Activated T-cell treated with anti-CD3 and anti-CD28 coated beads for 4 hours (primary cell): ENCODE measurements at places on chromosomes 5 and 9.

DNA sequence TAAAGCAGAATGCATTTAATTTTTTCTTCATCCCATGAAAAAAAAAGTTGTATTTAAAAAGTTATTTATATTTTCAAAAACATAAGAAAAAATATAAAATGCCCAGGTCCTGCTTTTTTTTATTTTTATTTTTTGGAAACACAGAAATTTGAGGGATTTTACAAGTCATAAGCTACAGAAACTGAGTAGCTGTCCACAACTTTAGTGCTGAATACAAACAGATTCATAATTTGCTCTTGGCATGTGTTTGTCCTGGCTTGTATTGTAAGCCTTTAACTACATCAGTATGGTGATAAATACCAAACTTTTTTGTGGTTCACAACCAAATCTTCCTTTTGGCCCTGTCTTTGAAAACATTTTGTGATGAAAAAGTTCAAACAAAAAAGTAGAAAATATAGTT is 7.5 kb upstream of the PLCXD3 start:
- no peak for DNase-seq

GRCh38 chr5:173896631-173897030 is 8.5 kb downstream of the CPEB4 start:
- DNase-seq: no peak

- no peak for DNase-seq
Observed at GRCh38 chr5:66517351-66517750, 78.8 kb upstream of the MAST4 start.

GRCh38 chr5:78905084-78905938 is 79.8 kb downstream of the ARSB start:
- no peak for DNase-seq

DNA sequence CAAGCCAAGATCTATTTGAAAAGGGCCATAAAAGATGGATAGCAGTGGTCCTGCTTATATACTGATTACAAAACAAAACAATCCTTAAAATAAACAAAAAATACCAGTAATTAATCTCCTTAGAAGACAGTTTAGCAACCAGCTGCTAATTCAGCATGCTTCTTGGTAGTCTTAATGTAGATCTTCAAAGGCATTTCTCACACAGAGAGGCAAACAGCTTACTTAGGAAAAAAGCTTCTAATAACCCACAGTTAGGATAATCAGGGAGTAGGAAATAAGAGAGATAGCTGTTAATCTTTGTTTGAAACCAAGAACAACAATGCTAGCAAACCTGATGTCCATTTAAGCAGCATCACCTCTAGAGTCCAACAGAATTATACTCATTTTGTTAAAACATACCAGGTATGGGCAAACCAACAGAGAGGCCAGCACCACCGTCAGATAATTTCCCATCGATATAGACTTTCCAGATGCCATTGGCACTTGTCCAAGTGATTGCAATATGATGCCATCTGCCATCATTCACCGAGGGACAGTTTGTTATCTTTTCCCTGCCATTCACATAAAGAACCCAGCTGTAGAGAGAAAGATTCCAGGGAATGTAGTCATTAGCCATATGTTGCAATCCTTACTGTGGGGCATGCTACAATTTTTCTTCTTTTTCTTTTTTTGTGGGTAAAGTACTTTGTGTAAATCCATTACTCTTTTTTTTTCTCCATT is 105.6 kb upstream of the TXNDC8 start:
- DNase-seq: no peak

DNA sequence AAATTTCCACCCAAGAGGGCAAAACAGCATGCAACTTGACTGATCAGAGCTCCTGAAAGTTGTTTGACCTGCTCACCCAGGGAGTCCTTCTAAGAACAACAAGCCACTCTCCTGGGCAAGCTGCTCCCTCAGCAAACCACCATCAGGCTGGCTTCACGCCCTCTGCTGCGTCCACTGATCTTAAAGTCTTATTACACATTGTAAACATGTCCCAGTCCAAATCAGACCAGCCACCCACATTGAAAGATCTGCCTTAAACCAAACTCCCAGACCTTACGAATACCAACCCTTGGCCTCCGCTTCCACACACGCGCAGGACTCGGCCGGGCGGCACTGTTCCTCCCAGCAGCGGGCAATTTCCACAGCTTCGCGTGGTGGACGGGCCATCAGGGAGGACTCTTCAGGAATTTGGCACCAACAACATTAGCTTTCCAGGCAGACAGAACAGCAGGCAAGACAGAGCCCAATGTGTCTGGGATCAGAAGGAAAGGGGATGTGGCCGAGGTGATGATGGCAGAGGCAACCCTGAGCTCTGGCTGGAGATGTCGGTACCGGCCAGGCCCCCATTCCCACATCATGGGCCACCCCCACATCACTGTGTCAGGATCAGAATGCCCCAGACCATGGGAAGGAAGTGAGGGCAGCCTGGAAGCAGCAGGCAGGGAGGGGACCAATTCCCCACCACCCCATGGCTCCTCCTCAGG is 56.8 kb downstream of the SEMA4D start:
- no peak for DNase-seq

DNA sequence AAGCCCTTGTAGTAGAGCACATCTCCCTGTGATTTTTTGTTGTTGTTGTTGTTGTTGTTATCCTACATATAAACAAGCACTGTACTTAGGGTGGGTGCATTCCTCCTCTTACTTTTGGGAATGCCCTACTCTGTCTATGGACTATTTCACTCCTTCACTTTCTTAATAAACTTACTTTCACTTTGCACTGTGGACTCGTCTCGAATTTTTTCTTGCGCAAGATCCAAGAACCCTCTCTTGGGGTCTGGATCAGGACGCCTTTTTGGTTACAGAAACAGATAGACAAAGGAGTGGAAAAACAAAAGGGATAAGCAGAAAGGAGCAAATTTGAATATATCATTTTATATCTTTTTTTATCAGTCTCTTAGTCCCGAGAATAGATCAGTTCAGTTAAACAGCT is 14.4 kb upstream of the PAIP1 start:
- DNase-seq: no peak

- DNase-seq: no peak
Observed at GRCh38 chr5:85484982-85485574, 1100.4 kb upstream of the EDIL3 start.

- DNase-seq: no peak
Observed at GRCh38 chr5:33167541-33167940, 273.2 kb upstream of the TARS1 start.

- DNase-seq: no peak
Observed at GRCh38 chr5:80276186-80276585, 20.3 kb upstream of the SERINC5 start.

DNA sequence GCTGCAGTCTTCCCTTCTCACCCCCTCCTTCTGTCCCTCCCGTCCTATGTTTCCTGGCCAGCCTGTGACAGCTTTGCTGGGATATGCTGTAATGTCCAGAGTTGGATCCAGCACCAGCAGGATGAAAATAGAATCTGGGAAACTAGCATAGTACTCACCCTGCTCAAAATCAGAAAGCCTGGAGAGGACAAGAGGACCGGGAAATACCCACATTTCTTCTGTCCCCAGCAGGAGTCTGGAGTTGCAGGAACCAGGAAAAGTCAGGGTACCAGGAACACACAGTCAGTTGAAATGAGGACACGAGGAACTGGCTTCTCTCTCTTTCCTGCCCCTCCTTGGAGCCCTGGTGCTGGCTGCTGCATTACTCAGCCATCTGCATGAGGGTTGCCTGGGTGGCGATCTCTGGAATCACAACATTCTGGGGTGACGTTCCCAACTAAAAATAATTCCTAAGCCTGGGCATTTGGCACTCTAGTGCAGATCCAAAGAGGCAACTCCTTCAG is 59.6 kb upstream of the NFIL3 start:
- DNase-seq: no peak

- no peak for DNase-seq
Observed at GRCh38 chr5:91077623-91078022, 305.5 kb downstream of the ARRDC3 start.

GRCh38 chr5:127585661-127586060 is 63.2 kb upstream of the CTXN3 start:
- no peak for DNase-seq

DNA sequence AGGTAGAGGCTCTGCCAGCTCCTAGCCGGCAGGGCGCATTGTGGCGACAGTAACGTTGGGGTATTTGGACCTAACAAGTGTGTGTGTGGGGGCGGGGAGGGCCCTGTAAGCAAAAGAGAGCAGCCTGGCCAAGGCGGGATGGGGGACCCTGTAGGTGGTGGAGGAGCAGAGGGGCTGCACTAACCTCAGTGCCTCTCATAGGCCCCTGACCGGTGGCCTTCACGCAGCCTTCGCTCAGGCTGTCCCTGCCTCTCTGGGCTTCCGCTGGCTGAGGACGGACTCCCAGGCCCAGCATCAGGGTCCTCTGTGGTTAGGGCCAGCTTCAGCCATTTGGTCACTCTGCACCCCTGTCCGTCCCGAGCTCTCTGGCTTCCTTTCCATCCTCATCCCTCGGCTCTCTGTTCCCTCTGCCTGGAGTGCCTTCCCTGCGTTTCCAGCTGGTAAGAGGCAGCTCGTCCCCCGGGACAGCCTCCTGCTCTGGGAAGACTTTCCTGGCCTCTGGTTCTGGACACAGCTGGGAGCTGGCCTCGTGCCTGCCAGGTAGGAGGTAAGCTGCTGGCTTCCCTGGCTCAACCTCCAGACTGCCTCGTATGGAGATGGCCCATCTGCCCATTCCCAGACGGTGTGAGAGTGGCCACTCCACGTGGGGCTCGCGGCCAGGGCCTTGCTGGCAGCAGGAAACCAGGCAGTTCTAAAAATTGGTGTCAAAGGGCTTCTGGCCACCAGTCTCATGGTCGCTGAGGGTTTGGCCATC is 39.3 kb upstream of the PHYKPL start:
- DNase-seq: no peak

DNA sequence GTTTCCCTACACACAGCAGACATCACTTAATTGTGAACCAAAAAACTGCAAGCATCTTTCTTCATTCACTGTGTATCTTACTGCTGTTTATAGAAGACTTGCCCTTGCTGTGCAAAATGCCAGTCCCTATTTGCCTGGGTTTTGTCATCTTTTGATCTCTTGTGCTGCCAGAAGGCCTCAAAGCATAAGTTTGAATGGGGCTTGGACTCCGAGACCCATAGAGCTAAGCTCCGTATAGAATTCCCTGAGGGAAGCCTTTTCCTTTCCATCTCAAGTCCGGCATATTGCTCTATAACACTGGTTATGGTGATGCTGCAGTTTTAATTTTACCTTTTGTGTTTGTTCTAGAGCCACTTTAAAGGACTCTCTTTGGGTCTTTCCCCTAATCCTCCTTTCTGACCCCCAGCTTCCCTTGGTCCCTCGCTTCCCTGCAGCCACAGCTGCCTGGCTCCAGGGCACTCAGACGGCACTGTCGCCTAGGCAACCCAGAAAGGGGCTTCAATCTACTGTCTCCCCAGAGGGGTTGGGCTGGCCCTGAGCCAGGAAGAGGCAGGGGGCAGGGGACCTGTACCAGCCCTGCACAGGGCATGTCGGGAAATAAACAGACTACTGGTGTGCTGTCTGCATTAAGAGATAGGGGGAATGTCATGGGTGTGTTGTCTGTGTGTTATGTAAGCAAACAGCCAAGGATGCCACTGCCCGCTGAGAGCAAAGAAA is 73.4 kb upstream of the MELK start:
- no peak for DNase-seq

GRCh38 chr9:764105-764524 is 77.4 kb upstream of the DMRT1 start:
- no peak for DNase-seq

- no peak for DNase-seq
Observed at GRCh38 chr9:94826644-94827410, 100.3 kb downstream of the AOPEP start.

GRCh38 chr5:63483338-63483737 is 478.9 kb downstream of the HTR1A start:
- no peak for DNase-seq

DNA sequence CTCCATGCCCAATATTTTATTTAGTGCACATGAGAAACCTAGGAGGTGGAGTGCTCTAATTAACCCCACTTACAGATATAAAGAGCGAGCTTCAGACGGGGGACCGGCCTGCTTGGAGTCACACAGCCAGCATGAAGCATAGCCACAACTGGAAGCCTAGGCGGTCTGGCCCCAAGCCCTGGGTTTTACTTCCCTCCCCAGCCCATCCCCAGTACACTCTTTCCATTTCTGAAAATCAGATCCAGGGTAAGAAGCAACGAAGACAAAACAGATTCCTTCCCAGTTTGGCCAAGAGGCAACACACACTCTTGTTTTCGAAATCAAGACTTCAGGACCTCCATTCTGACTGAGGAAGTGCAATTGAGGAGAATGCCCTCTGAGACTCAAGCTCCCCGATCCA is 27.1 kb downstream of the KCNMB1 start:
- DNase-seq: no peak

- no peak for DNase-seq
Observed at GRCh38 chr5:122691931-122692330, 82.9 kb upstream of the SNX2 start.

DNA sequence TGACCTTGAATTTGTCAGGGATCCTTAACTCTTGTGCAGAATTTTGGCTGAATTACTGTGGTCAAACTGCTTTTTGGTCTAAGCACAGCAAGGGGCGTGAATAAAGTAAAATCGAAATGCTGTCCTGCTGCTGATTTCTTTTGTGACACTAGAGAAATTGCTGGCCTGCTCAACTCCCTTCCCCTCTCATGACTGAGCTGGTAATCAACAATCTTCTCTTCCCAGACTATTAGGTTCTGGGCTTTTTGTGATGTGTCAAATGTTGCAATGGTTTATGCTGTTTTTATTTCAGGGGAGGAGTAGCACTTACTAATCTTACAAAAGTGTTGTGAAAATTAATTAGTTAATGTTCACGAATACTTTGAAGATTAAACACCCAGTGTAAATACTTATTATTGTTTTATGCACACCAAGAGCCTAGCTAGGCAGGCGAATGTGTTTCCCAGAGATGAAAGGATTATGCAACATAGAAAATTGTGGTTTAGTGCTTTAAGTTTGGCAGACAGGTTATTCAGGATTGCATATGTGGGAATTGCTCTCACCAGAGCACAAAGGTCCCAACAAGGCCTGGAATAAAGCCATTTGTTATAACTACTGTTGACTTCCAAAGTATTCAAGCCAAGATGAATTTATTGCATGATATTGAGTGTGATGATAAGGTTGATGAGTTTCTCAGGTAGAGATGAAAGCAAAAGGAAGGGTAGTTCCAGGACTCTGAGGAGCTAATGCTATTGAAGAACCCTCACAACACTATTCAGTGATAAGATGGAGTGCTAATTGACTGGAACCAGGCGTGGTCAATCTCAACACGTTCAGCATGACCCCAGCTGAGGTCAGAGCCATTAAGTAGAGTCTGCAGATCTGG is 280.7 kb upstream of the ZNF608 start:
- no peak for DNase-seq
